ENCODE measurements at places on chromosomes 7 and 10.

- DNase-seq, result no peak
Observed at GRCh38 chr7:96184783-96185182, 137.1 kb downstream of the SLC25A13 start.

GRCh38 chr7:41131956-41132355 lies 570.9 kb downstream of the INHBA start:
- no peak for DNase-seq

DNA sequence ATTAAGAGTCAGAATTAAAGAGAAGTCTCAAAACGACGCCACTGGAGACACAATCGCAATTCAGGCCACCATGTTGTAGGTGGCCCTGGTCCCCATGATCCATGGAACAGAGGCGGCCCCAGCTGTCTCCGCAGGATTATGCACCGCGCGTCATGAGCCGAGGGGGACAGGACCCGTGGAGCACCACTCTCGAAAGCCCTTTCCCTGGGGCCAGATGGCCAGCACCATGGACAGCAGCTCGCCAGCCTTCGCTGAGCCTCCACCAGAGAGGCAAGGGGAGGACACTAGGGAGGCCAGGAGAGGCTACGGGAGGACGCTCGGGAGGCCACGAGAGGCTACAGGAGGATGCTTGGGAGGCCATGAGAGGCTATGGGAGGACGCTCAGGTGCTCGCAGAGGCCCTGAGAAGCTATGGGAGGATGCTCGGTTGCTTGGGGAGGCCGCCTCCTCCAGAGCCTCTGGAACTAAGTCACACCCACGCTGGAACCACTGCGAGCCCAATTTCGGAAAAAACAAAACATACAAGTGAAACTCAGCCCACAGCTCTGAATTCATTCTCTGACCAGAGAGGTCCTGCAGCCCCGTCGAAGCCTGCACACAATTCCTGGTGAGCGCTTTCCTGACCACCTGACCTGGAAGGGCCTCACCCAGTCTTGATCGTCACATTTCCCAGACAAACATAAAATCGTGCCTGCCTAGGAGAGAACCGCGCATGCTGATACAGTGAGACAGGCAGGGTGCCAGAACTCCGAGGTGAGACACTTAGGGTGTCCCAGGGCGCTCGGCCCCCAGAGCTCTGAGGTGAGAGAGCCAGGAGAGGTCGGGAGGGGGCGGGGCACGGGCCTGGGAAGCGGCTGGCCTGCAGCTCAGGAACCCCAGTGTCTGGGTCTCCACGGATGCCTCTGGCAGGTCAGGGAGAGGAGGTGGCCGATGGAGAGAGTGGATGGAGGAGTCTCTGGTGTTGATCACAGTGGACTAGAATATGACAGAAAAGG lies 224.4 kb downstream of the PTPRN2 start:
- no peak for DNase-seq

DNA sequence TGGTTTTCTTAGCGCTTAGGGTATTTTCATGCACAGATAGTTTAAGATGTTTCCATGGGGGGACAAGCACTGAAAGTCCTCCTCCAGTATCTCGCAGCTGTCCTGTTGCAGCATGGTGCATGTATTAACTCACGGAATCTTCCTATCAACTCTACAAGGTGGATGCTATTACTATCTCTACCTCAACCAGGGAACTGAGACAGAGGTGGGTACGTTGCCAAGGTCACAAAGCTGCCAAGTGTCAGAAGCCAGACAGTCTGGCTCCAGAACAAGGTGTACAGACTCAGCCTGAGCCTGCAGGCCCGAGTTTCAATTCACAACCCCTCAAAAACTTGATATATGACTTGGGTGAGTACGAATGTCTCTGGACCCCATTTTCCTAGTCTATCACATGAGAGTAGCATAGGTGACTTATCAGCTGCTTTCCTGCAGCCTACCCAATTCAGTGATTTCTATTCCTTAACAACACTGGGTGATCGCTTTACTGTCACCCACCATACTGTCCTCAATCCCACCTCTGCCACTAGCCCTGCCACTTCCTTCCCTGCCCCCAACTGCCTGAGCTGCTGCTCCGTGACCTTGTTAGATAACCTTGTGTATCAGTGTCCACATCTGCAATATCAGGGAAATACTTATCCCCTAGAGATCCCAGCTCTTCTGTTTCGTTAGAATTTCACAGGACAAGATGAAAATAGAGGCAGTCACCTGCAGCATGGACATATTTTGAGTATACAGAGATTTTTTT lies 92.1 kb downstream of the ABCC2 start:
- no peak for DNase-seq

DNA sequence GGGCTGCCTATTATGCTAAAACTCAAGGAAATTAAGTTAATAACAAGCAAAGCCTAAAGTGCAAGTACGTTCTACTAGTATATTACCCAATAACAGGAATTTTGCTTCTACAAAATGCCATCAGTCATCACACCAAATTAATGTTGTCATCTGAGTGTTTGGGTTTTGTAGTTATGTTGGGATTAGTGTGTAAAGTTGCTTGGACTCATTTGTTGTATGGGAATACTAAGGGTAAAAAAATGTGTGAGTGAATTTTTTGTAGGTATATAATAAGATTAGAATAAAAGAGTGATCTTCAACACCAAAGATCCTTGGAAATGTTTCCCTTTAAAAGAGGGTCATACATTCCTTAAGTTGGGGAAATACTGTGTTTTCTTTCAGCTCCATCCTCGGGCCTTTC lies 38.6 kb downstream of the NRP1 start:
- DNase-seq, result no peak
